Spleen (tissue), 13 donors: ENCODE measurements at places on chromosomes 4 and X. TPM values are rescaled to one million over a fixed set of nuclear protein-coding genes. Genes with fewer than 3 reads are reported as not detected.

COPS4 gene
- 20.0 TPM for polyA plus RNA-seq

LUZP4 gene
- polyA plus RNA-seq, result not detected

GRCh38 chrX:19382555-19383145, 38.9 kb downstream of the PDHA1 start:
- DNase-seq, result peak; percentile 85

DNA sequence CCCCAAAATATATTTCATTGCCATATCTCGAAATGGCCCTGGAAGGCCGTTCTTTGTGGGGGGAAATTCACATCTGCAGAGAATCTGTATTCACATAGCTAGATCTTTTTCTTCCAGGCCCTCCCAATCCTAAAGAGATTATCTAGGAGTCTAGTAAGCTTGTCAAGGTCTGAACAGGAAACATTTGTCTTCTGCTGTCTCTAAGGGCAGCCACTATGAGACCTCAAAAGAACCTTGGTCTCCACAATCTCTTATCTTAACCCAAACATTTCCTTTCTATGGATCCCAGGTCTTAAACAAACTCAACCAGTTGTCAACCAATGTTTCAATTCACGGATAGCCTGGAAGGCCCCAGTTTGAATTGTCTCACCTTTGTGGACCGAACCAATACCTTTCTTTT, 45.0 kb downstream of the CRLF2 start:
- no peak for DNase-seq

GRCh38 chrX:153320555-153321184, 897 bp downstream of the PNMA6F start:
- no peak for DNase-seq

DNA sequence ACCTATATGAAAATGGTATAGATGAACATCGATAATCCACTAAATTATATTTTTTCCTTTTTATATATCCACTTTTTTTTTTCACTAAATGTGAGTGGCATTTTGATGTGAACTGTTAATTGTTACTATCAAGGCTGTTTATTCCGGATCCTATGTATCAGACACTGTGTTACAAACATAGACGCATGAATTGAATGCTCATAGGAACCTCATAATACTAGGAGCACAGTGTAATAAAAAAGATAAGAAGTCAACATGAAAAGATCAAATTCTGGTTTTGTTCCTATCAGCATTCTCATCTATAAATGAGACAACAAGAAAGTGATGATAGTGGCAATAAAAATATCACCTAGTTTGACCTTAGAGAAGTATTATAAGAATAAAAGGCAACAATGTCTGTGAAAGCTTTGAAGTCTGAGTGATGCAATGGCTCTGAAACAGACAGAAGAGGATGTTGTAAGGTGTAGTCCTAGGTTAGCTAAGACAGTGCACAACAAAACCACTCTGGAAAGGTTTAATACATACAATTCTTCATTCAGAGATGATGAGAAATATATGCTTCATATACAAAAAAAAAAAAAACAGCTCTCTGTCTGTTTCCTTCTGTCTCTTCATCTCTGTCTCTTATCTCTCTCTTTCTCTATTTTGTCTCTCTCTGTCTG, 148.6 kb upstream of the NLGN4X start:
- no peak for DNase-seq
